ENCODE measurements at places on chromosomes 1 and 21.
A peak's percentile ranks its signal among the peaks of the same experiment; 100 is the strongest.

DNA sequence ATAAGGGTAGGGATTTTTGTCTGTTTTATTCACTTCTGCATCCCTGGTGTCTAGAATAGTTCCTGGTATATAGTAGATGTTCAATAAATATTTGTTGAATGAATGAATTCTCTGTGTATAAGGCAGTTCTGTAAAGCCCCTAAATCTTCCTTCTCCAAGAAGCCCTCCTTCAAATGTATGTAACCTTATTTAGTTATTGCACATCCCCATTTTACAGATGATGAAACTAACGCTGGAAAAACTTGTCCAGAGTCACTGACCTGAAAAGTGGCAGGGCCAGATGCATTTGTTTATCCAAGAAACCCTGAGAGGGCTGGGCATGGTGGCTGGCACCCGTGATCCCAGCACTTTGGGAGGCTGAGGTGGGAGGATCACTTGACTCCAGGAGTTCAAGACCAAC lies 4.3 kb upstream of the LMNA start:
- DNase-seq: no peak

DNA sequence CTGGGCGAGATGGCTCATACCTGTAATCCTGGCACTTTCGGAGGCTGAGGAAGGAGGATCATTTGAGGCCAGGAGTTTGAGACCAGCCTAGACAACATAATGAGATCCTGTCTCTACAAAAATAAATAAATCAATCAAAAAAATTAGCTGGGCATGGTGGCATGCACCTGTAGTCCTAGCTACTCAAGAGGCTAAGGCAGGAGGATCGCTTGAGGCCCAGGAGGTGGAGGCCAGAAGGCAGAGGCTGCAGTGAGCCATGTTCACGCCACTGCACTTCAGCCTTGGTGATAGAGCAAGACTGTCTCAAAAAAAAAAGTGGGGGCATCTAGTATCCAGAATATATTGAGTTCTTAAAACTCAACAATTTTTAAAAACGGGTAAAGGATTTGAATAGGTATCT lies 6.0 kb downstream of the TUT4 start:
- no peak for DNase-seq

DNA sequence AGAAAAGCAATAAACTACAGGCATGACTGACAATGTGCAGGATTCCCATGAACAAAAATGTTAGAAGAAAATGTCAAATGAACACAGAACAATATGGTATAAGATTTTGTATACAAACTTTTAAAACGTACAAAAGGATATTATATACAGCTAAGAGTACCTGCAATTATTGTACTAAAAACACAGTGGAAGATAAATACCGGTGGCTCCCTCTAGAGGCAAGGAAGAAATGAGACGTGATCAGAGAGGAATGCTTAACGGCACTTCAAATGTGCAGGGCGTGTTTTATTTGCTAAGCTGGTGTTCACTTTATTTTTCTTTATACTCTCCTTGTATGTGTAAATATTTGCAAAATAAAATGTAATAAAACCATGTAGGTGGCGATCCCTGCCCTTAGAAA lies 191.8 kb upstream of the SAMSN1 start:
- DNase-seq: no peak

GRCh38 chr1:31405578-31406245 lies 7.3 kb upstream of the SERINC2 start:
- no peak for DNase-seq

GRCh38 chr1:67626090-67626860 lies 58.7 kb upstream of the GADD45A start:
- no peak for DNase-seq

DNA sequence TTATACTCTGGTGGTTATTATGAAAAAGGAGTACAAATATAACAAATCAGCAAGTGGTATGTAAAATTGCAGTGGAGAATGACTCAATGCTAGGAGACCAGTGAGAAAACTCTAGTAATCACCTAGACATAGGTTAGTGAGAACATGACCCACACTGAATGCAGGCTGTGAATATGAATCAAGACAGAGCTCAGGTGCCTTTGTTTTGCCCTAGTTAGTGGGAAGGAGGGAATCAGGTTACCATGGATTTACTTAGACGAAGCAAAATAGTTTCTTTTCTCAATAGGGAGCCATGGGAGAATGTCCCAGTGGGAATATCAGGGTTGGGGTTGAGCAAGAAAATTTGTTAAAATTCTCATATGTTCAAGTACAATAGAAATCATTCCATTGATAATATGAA lies 10.6 kb upstream of the GCLM start:
- DNase-seq: no peak

GRCh38 chr1:229069176-229069575 lies 201.7 kb upstream of the RAB4A start:
- no peak for DNase-seq

DNA sequence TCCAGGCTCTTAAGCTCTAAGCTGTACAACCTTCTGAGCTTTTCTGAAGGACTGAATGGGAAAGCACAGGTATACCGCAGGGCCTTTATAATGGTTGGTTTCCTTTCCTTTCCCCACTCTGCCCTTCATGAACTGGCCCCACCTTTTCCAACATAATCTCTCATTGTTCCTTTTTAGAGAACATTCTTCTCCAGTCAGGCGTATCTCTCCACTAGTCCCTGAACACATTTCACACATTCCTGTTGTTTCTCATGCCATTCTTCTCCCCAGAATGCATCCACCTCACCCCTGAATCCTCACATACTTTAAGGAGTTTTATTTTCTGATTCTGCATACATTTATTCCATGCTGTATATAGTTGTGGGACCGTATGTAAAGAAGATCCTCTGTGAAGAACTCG lies 41.3 kb downstream of the PGM1 start:
- DNase-seq: no peak

GRCh38 chr1:111679541-111679940 lies 59.7 kb downstream of the INKA2 start:
- DNase-seq: no peak

DNA sequence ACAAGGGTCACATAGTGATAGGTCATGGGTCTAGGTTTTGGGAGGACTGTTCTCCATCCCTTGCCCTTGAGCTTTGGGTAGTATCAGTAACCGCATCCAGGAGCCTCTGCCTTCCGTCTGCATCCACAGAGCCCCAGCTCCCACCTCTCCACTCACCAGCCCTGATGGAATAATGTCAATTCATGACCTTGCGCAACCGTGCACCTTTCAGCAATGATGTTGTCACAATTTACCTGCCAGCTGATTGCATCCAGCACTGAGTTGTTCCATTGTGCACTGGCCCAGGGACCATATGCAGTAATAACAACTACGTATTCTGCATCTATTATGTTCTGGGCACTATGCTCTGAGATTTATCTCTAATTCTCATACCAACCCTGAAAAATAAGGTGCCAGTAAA lies 1.4 kb downstream of the CAPN8 start:
- DNase-seq: no peak

DNA sequence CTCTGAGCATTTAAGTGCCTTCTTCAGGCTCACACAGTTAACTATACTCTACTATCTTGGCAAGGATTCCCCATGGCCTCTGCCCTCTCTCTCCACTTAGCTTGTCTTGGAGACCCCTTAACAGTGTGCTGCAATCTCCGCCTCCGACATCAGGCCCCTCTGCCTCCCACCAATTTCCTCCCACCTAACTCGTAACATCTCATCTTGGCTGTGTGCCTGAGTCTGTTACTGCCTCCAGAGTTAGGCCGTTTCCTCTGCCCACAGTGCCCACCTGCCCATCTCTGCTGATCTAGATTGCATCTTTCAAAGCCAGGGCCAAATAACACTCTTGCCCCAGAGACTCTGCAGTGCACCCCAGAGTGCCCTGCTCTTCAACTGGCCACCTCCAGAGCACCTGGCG lies 244.3 kb upstream of the TMEM51 start:
- no peak for DNase-seq

DNA sequence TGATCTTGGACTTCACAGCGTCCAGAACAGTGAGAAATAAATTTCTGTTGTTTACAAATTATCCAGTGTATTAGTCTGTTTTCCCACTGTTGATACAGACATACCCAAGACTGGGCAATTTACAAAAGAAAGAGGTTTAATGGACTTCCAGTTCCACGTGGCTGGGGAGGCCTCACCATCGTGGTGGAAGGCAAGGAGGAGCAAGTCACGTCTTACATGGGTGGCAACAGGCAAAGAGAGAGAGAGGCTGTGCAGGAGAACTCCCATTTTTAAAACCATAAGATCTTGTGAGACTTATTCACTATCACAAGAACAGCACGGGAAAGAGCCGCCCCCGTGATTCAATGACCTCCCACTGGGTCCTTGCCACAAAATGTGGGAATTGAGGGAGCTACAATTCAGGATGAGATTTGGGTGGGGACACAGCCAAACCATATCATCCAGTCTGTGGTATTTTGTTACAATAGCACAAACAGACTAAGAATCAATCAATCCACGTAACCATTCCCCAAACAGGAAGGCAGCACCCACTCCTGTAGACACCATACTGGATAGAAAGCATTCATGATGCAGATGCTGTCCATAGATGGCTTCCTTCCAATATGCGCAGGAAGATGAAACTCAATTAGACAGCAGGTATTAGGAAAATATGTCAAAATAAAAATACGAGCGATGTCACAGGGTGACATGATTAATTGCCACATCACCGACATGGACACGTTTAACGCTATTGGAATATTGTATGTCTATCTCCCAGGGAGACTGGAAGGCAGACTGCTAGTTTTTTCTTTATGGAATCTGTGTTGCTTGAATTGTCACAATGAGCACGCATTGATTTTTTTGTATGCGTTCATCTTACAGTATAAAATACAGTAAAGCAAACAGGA lies 22.8 kb downstream of the ECE1 start:
- no peak for DNase-seq

DNA sequence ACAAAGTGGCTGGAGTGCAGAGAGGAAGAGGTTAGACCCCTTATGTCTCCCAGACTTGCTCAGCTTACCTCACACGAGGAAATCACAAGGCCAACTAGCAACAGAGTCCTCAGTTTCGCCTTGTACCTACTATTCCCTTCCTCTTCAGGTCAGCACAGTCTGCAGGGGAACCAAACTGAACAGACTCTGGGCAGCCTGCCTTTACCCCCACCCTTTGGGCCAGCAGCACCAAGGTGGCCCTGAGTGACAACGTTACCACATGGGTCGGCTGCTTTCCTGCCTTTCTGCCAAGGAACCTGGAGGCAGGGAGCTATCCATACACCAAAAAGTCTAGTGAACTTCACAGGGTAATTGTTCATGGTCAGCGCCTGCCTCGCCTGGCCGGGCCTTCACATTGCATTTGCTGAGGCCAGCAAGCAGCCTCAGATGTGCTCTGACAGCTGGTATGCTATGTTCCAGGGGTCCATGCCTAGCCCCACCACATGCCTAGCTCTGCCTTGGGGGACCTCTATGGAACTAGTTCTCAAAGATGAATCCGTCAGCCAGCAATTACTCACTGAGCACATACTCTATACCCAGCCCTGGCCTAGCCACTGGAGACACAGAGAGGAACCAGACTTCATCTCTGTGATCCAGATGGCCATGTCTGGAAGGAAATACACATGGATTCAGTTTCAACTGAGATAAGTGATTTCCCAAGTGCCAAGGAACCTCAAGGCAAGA lies 69.6 kb downstream of the DMAP1 start:
- no peak for DNase-seq

- no peak for DNase-seq
Observed at GRCh38 chr1:235045034-235045690, 83.5 kb downstream of the TOMM20 start.

DNA sequence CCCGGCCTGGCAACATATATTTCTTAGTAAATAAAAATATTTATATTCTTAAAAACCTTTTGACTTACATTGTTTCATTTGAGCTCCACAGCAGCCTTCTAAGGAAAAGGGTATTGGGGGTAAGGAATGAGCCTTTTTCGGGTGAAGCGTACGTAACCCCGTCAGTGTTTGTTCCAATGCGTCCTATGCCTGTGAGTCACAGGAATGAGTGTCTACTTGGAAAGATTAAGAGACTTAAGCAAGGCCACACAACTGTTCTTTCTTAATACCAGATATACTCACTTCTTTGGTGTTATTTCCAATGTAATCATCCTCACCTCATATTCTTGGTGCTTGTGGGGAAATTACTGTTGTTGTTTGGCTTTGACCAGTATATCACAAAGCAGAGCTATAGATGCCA lies 22.7 kb downstream of the WDTC1 start:
- DNase-seq: no peak

- DNase-seq: no peak
Observed at GRCh38 chr21:34691390-34692032, 22.7 kb downstream of the CLIC6 start.

DNA sequence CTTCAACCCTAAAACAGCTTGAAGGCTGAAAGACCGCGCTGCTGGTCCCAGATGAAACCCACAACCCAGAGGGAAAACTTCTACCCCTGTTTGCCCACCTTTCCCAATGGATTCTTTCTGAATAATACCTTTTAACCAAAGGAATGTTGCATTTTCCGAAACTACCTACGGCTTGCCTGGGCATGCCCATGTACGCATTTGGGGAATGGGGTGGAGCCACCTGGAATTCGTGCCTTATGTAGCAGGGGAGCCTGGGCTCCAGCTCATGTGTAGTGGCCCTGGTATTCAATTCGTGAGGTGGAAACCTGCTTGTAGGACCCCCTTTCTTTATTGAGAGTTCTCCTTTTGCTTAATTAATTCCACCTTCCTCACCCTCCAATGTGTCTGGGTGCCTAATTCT lies 256.6 kb upstream of the RGS18 start:
- no peak for DNase-seq

- DNase-seq: no peak
Observed at GRCh38 chr21:24096651-24097050, 1510.6 kb downstream of the MRPL39 start.

GRCh38 chr1:225533238-225533637 lies 105.4 kb upstream of the LBR start:
- DNase-seq: no peak

- no peak for DNase-seq
Observed at GRCh38 chr1:94165843-94166242, 44.9 kb upstream of the ABCA4 start.

DNA sequence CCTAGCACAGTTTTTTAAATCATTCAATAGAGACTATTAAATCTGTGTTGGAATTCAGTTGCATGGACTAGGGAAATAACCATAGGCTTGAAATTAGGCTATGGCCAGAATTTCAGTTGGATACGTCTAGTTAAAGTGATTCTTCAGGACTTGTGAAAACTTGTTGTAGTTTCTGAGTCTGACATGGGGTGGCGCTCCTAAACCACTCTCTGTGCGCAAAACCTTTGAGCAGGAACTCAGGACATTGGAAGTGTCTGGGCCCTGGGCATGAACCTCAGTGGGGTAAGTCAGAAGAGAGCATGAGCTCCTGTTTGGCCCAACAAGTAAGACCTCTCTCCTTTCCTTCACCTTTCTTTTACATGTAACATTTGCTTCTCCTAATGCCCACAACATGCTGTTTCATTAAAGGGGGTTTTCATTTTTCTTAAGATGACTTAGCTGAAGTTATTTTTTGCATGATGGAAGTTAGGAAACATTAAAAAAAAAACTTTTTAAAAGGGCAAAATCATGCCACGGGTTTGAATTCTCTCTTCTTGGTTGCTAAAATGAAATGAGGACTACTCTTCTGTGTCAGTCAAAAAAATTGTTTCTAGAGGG lies 17.1 kb upstream of the CCDC190 start:
- DNase-seq: peak; percentile 77

GRCh38 chr1:35470977-35471613 lies 86.1 kb downstream of the KIAA0319L start:
- DNase-seq: no peak

Data from nephron progenitor cell (in vitro differentiated cells).